ENCODE measurements at places on chromosomes 2 and 18.

- no peak for DNase-seq
Observed at GRCh38 chr2:9251154-9252001, 44.8 kb downstream of the ASAP2 start.

DNA sequence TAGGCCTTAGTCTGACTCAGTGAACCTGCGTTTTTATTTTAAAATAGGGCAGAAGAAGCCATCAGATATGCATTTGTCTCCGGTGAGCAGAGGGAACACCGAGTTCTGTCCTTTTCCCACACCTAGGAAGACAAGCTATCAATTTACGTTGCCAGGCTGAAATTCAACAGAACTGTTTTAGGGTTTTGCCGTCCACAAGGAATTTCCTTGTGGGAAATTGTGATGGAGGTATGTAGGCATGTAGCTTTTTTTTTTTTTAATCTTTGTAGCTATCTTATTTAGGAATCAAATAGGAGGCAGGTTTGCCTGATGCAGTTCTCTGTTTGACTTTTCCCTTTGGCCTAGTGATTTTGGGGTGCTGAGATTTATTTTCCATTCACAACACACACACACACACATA is 62.0 kb upstream of the ASAP2 start:
- no peak for DNase-seq

- DNase-seq, result no peak
Observed at GRCh38 chr2:64913357-64913869, 75.8 kb upstream of the SLC1A4 start.

GRCh38 chr18:46283895-46284295 is 179.7 kb downstream of the HAUS1 start:
- no peak for DNase-seq

- no peak for DNase-seq
Observed at GRCh38 chr18:43671431-43671830, 394.1 kb upstream of the SYT4 start.

Measured in activated CD4-positive, alpha-beta T cell treated with anti-CD3 and anti-CD28 coated beads for 4 hours (primary cell).